Effector memory CD8-positive, alpha-beta T cell (primary cell): ENCODE measurements at places on chromosomes 4 and X.
A peak's percentile ranks its signal among the peaks of the same experiment; 100 is the strongest.

DNA sequence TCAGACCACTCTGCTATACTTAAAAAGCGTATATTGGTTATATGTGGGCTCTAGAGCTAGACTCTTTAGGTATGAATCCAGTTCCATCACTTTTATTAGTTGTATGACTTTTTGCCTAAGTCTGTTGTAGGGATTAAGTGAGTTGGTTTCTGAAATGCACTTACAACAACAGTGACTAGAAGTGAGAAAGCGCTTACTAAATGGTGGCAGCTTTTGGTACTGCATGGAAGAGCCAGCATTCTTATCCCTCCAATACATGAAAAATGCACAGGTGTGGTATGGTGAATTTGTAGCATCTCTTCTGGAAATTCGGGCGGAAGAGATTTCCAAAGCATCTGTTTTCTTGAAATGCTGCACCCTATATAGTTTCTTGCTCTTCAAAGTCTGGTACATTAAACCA, 117.1 kb downstream of the SPANXA1 start:
- DNase-seq = no peak

DNA sequence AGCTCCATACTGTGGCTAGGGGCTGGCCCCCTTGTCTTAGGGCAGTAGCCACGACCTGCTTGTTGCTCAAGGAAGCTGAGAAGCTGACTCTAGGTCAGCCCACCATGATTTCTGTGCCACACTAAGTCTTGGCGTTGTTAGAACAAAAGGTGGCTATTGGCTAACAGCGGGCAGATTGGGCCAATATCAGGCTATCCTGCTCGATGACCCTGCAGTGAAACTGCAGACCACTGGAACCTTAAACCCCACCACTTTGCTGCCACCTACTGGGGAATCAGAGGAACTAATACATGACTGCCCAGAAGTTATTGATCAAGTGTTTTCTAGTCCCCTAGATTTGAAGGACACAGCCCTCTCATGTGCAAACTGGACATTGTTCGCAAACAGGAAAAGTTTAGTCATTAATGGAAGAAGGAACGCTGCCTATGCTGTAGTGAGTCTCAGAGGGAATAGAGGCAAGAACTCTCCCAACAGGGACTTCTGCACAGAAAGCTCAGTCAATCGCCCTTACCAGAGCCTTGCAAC, 17.0 kb upstream of the PAPSS1 start:
- DNase-seq = peak; percentile 48

DNA sequence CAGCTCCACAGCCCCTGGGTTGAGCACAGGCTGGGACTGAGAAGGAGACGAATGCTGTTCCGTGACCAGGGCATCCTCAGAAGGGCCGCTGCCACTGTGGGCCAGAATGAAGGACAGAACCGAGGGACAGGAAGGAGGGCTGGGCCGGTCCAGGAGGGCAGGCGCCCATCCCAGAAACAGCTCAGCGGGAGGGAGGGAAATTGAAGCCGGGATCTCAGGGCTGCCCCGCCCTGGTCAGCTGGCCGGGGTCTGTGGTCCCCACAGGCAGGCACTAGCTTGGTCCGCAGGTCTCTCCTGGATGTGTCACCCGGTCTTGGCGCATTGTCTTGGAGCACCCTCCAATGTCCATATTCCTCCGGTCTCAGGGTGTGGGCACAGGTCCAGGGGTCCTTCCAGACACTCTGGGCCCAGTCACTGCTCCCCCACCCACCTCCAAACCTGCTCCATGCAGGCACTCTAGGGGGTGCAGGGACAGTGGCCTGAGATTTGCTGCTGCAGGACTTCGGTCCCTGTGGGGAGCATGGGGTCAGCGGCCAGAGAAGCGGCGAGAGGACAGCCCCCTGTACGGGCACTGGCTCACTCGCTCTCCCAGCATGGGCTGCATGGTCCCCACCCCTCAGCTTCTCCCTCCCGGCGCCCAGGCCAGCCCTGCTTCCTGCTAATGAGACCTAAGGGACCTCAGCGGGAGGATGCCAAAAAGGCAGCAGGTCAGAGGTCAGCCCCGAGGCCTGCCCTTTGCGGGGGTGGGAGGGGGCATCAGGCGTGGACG, 23.9 kb upstream of the MXD4 start:
- DNase-seq = no peak

- no peak for DNase-seq
These were observed 18.7 kb upstream of the ADD1 start for GRCh38 chr4:2824836-2825381.

DNA sequence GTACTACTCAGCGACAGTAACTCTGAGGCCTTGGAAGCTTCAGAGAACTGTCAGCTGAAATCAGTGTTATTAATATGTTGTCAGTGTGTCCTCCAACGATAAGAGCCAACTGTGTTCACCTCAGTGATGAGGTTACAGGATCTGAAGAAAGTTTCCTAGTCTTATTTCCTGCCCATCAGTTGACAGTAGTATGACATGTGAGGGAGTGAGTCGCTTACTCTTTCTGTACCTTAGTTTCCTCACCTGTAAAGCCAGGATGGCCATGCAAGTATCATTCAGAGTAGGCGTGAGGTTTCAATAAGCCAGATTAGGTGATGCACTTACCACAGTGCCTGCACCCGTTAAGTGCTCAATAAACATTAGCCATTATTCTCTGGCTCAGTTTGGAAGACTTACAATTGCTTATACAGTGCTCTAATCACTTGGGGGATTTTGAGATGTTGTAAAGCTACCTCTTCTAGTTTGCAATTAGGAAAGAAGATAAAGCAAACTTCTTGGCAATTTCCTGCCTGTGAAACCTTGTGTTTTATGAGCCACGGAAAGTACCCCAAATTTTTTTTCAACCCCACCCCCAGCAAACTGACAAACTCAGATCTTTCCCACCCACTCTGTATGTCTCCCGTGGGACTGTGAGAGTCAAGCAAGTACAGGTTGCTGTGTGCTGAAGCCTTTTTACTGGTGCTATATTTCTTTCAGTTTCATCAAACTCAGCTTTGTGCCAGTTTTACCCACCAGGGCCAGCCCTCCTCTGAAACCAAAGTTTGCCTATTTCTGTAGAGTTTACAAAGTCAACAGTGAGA, 62.2 kb downstream of the ANXA3 start:
- no peak for DNase-seq

GRCh38 chr4:6779667-6780565, 2.6 kb upstream of the KIAA0232 start:
- no peak for DNase-seq

DNA sequence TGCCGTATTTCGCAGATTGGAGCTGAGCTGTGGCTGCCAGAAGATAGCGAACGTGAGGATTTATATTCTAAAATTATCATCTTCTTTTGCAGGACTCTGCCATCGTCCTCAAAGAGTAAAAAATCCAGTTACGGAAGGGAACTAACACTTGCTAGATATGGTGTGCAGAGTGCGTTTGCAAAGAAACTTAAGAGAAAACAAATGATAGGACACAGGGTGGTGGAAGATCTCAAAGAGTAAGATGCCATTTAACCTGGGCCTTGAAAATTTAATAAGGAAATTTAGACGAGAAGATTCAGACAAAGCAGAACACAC, 566 bp downstream of the LARP7 start:
- no peak for DNase-seq
